Stimulated activated CD4-positive, alpha-beta T cell treated with anti-CD3 and anti-CD28 coated beads, Interleukin-1b, Interleukin-23, amount 100 ng/mL, for 1 hour (primary cell): ENCODE measurements at places on chromosomes 1 and 21.

DNA sequence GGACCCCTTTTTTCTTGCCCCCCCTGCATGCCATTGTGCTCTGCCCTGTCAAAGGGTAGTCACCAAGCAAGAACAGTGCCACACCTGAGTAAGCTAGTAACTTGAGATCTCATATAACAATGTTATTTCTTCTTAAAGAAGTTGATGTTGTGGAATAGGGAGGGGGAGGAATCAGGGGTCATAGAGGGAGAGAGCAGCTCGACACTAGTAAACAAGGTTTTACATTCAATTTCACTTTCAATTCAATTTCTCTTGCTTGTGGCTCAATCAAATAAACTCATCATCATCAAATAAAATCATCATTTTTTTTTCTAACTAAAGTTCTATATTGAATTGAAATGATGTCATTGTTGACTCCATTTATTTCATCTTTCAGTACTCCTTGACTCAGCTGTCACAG lies 106.4 kb downstream of the CRB1 start:
- DNase-seq = no peak

DNA sequence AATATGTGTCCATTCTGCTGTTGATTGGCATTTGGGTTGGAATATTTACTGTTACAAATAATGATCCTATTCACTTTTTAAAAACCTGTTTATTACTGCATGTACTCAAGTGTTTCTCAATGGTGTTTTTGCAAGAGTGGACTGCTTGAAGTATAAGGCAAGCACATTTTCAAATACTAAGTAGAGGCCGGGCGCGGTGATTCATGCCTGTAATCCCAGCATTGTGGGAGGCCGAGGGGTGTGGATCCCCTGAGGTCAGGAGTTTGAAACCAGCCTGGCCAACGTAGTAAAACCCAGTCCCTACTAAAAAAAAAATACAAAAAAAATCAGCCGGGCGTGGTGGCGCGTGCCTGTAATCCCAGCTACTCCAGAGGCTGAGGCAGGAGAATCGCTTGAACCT lies 276.9 kb upstream of the ADGRL4 start:
- DNase-seq = no peak

DNA sequence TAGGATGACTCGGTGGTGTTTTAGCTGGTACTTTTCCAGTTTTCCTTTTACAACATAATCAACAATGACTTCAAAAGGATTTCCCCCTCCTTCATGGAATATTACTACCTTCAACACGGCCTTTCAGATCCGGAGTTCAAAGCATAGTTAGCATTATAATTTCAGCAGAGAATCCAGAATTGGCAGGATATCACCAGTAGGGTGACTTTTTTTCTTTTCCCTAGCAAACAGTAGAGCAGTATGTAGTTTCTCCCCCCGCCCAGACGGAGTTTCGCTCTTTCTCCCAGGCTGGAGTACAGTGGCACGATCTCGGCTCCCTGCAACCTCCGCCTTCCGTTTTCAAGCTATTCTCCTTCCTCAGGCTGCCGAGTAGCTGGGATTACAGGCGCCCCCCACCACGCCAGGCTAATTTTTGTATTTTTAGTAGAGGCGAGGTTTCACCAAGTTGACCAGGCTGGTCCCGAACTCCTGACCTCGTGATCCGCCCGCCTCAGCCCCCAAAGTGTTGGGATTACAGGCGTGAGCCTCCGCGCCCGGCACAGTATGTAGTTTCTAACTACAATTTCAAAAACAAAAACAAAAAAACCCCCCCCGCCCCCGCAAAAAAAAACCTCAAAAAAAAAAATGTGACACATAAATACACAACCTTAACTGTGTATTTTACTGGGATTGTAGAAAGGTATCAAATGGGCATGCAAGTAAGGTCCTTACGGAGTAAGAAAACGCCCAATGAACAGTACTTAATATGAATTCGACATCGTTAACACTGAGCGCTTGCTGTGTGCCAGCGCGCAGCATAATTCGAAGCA lies 1.5 kb upstream of the COX20 start:
- DNase-seq = peak; percentile 10

DNA sequence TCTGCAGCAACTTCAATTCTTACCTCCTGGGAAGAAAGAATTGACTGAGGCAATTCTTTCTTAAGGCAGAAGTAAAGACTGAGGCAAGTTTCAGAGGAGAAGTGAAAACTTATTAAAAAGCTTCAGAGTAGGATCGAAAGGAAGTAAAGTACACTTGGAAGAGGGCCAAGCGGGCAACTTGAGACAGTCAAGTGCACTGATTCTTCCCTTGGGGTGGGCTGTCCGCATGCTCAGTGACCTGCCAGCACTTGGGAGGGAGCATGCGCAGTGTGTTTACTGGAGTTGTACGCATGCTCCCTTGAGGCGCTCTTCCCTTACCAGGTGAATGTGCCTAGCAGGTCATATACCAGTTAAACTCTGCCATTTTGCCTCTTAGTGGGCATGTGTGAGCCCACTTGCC lies 55.3 kb upstream of the NBPF3 start:
- DNase-seq = no peak

GRCh38 chr1:200893411-200893901 lies 1.2 kb upstream of the INAVA start:
- no peak for DNase-seq

DNA sequence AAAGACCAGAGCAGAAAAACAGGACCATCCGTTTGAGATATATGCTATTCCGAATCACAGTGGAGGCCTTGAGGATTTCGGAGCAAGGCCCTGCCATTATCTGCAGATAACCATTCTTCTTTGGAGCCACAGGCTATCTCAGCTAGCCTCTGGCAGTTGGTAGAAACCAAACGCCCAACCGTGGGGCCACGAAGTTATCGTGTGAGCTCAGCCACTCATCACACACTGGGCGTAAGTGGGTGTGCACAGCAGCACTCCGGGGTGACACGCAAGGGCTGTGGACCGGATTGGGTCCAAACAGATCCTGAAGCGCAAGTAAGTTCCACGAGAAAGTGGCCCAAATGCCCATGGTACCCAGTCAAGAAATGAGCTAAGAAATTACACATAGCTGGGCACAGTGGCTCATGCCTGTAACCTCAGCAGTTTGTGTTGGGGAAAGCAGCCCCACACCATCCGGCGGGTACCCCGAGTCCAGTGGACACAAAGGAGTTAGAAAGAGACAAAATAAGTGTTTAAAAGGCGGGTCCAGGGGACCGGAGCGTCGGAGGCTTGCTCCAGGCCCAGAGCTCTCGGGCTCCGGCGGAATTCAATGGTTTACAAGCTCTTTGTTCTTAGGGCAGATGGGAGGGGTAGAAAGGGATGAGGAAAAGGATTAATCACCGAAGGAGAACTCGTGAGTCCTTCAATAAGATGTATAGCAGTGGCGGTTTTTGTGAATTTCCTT lies 130.6 kb downstream of the LIPI start:
- no peak for DNase-seq

DNA sequence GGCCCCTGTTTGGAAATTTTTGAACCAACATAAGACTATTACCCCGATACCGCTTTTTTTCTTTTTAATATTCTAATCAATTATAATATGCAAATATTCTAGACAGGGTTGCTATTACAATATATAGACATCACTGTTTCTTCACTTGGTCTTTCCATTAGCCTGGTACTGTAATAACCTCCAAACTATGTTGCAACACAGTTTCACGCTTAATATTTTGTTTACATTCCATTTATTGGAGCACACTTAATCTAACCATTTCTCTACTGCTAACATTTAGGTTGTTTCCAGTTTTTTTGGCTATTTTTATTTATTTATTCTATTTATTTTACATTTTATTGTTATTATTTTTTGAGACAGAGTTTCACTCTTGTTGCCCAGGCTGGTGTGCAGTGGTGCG lies 17.6 kb upstream of the NID1 start:
- DNase-seq = no peak
